ENCODE measurements at places on chromosomes 13 and 19.

DNA sequence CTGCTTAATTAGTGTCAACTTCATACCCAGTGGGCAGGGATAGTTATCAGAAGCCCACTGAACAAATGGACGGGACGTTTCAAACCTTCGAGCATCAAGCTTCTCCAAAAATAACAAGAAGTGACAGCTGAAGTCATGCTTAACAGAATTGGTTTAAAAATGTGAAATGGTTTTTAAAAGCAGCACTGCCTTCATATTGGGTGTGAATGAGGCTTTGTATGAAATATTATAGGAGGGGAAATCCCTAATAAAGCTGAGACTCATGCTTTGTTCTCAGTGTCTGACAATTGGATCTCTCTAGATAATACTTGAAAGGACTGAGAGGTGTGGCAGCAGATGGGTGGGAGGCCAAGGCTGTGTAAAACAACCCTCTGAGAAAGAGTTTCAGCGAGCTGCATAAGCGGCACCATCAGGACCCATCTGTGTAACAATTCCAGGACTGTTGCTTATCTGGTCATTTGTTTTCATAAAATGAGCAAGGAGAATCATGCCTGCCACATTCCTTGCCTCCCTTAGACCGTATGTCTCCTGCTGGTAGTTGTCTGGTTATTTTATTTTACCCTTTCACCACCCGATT is 667.7 kb downstream of the DIAPH3 start:
- DNase-seq: peak; percentile 74

DNA sequence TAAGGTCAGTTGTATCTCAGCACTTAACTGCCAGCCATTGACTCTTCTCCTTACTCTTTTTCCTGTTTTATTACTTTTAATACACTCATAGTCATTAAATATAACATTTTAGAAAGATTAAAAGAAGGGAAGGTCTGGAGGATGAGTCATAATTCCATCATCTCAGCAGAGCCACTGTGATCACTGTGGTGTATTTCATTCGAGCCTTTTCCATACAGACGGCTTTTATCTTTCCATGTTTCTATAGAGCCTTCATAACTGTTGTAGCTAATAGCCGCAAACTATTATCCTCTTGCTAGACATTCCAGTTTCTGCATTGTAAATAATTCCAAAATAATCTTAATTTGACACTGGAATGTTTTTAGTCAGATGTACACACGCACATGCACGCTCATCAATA is 4.7 kb upstream of the FLT1 start:
- DNase-seq: no peak

GRCh38 chr19:39078436-39079200 is 5.5 kb upstream of the ACP7 start:
- no peak for DNase-seq

DNA sequence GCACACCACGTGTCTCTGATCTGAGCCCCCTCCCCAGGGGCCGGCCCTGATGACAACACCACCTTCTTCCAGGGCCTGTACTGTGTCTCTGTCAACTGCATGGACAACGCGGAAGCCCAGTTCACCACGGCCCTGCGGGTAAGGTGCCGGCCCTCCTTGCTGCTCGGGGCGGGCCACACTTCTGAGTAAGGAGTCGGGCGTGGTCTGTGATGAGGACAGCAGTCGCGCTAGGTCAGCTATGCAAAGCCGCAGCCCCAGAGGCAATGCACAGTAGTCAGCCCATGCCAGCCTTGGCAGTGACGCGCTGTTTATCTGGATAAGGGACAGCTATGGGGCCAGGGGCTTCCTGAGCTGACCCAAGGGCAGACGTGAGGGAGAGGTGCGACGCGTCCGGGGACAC is 24.6 kb downstream of the MAU2 start:
- no peak for DNase-seq

GRCh38 chr19:33125929-33126388 is 6.0 kb upstream of the WDR88 start:
- DNase-seq: peak; percentile 66

DNA sequence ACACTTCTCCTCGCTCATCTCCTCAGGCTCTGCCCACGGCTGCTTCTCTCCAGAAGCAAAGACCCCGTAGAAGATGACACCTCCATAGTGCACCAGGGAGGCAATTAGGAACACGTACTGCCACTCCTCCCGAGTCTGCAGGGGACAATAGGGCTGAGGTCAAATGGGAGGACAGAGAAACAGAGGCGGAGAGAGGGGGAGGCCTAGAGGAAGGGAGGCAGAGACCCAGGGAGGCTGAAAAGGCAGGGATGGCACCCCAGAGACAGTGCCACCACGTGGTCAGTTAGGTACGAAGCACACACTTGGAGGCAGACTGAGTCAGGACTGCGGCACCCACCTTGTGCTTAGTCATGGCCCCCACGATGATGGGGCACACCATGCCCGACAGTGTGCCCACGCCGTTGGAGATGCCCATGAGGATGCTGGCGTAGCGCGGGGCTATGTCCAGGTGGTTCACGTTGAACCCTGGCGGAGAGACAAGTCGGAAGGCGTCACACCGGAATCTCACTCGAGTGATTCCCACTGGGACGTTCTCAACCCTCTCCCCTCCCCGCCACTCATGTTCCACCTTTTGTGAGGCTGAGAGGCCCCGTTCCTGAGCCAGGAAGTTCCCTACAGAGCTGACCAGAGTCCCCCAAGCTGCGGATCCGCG is 5.6 kb downstream of the GFY start:
- DNase-seq: no peak

DNA sequence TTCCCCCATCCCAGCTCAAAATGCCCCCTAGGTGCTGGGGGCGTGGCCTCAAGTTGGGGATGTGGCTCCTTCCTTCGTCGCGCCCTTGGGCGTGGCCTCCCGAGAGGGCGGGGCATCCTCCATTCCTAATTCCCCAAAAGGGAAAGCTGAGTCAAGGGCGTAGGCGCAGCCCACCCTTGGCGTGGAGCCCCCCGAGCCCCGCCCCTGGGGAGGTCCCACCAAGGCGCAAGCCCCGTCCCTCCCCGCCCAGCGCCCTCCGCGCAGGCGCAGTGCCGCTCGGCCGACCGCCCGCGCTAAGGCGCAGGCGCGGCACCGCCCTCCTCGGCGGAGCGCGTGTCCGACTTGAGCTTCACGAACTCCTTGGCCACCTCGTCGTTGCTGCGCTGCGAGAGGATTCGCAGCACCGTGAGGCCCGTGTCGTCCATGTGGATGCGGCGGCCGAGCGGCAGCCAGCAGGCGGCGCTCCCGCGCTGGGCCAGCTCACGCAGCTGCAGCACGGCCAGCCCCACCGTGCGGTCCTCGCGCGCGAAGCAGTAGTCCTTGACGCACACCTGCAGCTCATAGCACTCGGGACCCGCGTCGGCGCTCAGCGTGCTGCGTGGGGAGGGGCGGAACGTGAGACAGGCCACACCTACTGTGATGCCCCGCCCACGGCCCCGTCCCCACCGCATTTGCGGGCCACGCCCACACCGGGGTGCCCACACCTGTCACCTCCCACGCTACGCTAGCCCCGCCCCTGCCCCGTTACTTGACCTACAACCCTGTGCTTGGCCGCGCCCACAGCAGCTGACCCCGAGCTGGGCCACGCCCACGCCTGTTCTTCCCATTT is 50.5 kb downstream of the COLGALT1 start:
- DNase-seq: no peak

- DNase-seq: no peak
These were observed 909.5 kb upstream of the GPC6 start for GRCh38 chr13:92317066-92317465.

DNA sequence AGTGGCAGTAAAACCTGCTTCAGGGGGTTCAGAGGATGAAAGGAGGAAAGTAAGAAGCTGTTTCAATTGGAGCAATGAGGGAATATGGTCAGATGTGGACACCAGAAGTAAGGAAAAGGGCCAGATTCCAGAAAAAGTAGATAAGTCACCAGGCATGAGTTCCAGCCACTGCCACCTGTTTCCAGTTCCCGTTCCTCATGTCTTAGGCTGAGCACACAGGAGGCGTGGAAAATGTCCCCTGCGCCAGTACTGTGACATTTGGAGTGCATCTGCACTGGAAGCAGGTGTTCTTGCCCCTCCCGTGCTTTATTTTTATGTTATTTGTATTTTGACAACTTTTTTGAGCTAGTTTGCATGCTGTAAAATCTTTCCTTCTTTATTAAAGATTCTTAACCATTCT is 25.3 kb downstream of the LMO7 start:
- DNase-seq: no peak

- no peak for DNase-seq
These were observed 15.7 kb downstream of the ZNF808 start for GRCh38 chr19:52542984-52543664.

- no peak for DNase-seq
These were observed 116.1 kb upstream of the TSC22D1 start for GRCh38 chr13:44692173-44692713.

DNA sequence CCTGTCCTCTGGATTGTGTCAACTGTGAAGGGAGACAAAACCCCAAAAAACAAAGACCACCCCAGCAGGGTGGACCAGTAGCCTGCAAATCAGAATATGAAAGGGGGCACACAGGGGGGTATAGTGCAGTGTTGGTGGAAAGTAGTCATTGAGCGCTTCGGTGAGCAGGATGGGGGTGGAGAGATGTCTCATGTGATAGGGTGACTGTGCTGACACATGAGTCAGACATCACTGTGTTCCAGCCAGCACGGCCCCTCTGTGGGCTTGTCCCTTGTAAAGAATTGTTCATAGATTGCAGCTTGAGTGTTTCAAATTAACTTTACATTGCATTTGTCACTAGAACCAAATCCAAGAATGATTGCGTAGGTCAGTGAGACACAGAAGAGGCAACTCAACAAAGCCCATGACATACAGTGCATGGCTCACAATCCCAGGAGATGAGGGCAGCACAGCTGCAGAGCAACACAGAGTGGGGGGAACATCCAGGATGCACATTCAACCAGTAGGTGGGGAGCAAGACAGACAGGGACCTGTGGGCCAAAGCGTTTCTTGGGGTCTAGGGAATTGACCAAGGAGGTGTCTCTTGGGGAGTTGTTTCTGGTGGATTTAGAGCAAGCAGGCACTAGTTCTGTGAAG is 7.5 kb downstream of the ZNF440 start:
- DNase-seq: no peak

DNA sequence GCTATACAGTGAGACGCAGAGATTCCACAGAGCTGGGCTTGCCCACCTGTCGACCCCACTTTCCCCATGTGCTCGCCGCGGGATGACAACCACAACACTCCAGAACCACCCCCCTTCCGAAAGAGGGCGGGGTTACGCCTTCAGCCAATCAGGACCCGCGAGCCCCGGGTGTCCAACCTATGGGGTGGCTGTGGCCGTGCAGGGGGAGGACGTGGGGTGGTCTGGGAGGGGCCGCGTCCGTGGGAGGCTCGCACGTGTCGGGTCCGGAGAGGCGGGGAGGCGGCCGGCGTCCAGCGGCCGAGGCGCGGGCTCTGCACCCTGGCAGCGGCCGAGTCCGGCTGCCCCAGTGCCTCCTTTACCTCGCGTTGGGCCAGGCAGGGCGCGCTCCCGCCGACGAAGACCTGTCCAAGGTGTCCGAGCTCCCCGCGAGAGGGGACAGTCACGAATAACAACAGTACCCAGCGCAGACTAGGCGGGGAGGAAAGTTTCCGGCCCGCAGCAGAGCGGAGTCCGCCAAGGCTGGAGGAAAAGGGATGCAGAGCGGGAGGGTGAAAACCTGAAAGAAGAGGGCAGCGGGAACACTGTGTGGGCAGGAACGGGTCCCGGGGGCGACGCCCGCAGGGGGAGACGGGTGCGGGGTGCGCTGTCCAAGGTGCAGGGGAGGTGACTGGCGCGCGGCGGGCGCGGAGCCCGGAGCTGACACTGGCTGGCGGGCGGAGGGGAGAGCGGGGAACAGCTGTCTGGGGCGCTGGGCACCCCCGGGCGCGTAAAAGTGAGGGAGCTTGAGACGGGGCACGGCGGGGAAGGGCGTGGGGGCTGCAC is 911 bp downstream of the ENOX1 start:
- peak; percentile 59 for DNase-seq

DNA sequence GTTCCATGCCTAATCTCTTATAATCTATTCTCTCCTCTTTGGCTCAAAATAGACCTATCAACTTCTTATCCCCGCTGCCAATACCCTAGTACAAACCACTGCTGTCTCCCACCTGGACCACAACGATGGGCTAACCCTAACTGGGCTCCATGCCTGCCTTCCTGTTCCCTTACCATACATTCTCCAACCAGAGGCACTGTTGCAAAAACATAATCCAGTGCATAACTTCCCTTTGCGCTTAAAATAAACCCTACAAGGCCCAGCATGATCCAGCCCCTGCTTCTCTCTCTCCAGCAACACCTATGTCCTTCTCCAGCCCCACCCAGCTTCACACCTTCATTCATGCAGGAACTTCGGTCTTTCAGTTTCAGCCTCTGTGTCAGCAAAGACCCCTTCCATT is 27.4 kb upstream of the CEBPA start:
- no peak for DNase-seq

GRCh38 chr13:37274569-37275497 is 169.4 kb upstream of the CSNK1A1L start:
- no peak for DNase-seq

GRCh38 chr13:49272296-49272695 is 24.6 kb downstream of the CDADC1 start:
- DNase-seq: no peak

- no peak for DNase-seq
These were observed 89.0 kb upstream of the SPATA13 start for GRCh38 chr13:24071423-24072075.

GRCh38 chr19:31351056-31351854 is 2.0 kb upstream of the TSHZ3 start:
- no peak for DNase-seq

GRCh38 chr13:89496478-89496877 is 1825.3 kb downstream of the SLITRK5 start:
- no peak for DNase-seq

DNA sequence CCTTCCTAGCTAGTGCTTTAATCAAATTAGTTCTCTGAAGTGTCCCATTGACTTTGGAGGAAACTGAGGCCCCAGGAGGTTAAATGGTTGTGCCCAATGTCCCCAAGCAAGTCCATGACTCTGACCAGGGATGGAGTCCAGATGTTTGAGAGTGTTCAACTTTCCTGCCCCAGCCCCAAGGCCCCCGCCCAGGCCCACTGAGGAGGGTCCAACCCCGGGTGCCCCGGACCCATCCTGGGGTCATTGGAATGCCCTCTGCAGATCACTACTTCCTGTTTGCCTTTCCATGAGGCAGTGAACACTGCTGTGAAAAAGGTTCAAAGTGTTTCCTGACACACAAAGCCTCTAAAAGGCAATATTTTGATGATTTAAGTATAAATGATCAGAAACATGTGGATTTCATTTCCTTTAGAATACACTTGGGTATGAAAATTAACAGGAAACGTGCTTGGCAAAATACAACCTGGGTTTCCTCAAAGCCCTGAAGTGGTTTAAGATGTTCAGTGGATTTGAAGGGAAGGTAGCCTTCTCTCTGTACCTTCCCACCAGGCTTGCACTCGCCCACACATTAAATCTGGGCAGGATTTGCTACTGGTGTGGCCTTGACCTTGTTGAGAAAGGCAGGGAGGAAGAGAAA is 335.7 kb downstream of the TSHZ3 start:
- DNase-seq: no peak

- no peak for DNase-seq
These were observed 34.2 kb downstream of the SACS start for GRCh38 chr13:23399347-23399746.
